CD8-positive, alpha-beta memory T cell (primary cell): ENCODE measurements at places on chromosomes 16 and 17.
A peak's percentile ranks its signal among the peaks of the same experiment; 100 is the strongest.

GRCh38 chr16:85625485-85626117 is 12.5 kb downstream of the GSE1 start:
- H3K36me3 ChIP-seq, result peaks cover 4% of the 10 kb centered on the region
- no peak for DNase-seq
- no peak overlapping the region for H3K4me3 ChIP-seq

- DNase-seq, result no peak
- no peaks in the 10 kb centered on the region for H3K4me1 ChIP-seq
- peaks cover 34% of the 10 kb centered on the region for H3K36me3 ChIP-seq
- H3K27ac ChIP-seq, result no peak overlapping the region
Measured at GRCh38 chr17:76095943-76096342, 7.6 kb downstream of the EXOC7 start.

- peaks cover 23% of the 10 kb centered on the region for H3K4me1 ChIP-seq
- no peaks in the 10 kb centered on the region for H3K27me3 ChIP-seq
- no peaks in the 10 kb centered on the region for H3K36me3 ChIP-seq
- H3K27ac ChIP-seq, result no peak overlapping the region
- DNase-seq, result no peak
Measured at GRCh38 chr17:57486882-57487301, 230.6 kb downstream of the MSI2 start.

DNA sequence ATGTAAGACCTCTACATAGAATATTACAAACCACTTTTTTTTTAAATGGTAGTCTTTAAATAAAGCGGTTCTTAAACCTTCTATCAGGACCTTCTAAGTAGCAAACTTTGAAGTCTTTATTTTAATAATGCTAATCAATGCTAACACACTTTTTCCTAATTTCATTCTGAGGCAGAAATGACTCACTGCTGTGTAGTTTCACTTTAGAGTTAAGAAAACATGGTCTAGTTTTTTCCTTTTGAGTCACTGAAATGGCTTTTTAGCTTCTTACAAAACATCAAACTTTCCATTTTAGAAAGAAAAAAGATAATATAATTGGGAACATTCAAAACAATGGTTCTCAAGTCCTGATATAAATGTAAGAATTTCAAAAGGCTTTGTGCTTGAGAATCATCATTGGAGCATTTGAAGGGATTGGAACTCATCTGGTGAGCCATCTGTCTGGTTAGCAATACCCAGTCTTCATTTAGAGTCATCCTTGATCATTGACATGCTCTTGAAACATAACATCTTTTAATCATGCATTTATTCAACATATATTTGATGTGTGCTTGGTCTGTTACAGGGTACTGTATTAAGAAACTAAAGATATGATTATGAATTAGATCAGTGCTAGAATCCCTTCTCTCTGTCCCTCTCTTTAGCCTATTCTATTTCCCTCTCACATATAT is 258.3 kb upstream of the MON1B start:
- no peaks in the 10 kb centered on the region for H3K4me1 ChIP-seq
- H3K27ac ChIP-seq, result no peak overlapping the region
- no peaks in the 10 kb centered on the region for H3K27me3 ChIP-seq
- no peak overlapping the region for H3K4me3 ChIP-seq

- H3K27me3 ChIP-seq, result no peaks in the 10 kb centered on the region
- no peak overlapping the region for H3K4me3 ChIP-seq
- H3K36me3 ChIP-seq, result peaks cover 17% of the 10 kb centered on the region
- DNase-seq, result no peak
- no peak overlapping the region for H3K27ac ChIP-seq
- peaks cover 7% of the 10 kb centered on the region for H3K4me1 ChIP-seq
Measured at GRCh38 chr17:2283302-2283701, 20.3 kb downstream of the SMG6 start.

GRCh38 chr17:60161598-60162330 is 12.0 kb downstream of the CA4 start:
- no peak for DNase-seq
- no peaks in the 10 kb centered on the region for H3K27me3 ChIP-seq
- H3K36me3 ChIP-seq, result no peaks in the 10 kb centered on the region
- no peaks in the 10 kb centered on the region for H3K4me1 ChIP-seq

- no peaks in the 10 kb centered on the region for H3K27me3 ChIP-seq
- no peak overlapping the region for H3K27ac ChIP-seq
- no peak for DNase-seq
- H3K4me3 ChIP-seq, result no peak overlapping the region
Measured at GRCh38 chr16:81894592-81894991, 115.5 kb downstream of the PLCG2 start.

- no peak overlapping the region for H3K27ac ChIP-seq
- no peak overlapping the region for H3K4me3 ChIP-seq
- H3K36me3 ChIP-seq, result peaks cover 27% of the 10 kb centered on the region
- no peaks in the 10 kb centered on the region for H3K4me1 ChIP-seq
Measured at GRCh38 chr16:83914091-83914710, 15.3 kb downstream of the MLYCD start.

DNA sequence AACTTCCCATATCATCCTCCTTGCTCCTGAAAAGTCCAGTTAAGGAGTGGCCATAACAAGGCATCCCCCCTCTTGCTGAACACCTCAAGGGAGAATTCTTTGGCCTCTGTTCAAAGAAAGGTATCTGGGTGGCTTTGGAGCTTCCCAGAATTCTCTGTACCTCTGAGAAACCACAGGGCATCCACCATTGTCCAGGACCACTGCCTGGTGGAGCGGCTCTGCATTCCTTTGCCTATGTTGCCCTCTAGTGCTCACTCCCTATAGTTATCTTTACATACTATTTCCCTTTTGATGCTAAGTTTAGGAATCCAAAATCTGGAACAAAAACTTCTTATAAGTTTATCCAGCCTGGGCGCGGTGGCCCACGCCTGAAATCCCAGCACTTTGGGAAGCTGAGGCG is 30.3 kb downstream of the CHD9NB start:
- no peaks in the 10 kb centered on the region for H3K36me3 ChIP-seq
- DNase-seq, result no peak
- no peak overlapping the region for H3K4me3 ChIP-seq
- no peaks in the 10 kb centered on the region for H3K27me3 ChIP-seq
- no peaks in the 10 kb centered on the region for H3K4me1 ChIP-seq
- no peak overlapping the region for H3K27ac ChIP-seq

GRCh38 chr16:24525970-24526559 is 13.3 kb upstream of the RBBP6 start:
- H3K4me1 ChIP-seq, result no peaks in the 10 kb centered on the region
- no peaks in the 10 kb centered on the region for H3K27me3 ChIP-seq
- no peak overlapping the region for H3K4me3 ChIP-seq

- no peaks in the 10 kb centered on the region for H3K36me3 ChIP-seq
- H3K4me3 ChIP-seq, result no peak overlapping the region
- peaks cover 14% of the 10 kb centered on the region for H3K4me1 ChIP-seq
- peak overlapping the region; percentile 31 for H3K27ac ChIP-seq
Measured at GRCh38 chr16:30786115-30786935, 680 bp downstream of the ZNF629 start.
